ENCODE measurements at places on chromosomes 6 and 20.

DNA sequence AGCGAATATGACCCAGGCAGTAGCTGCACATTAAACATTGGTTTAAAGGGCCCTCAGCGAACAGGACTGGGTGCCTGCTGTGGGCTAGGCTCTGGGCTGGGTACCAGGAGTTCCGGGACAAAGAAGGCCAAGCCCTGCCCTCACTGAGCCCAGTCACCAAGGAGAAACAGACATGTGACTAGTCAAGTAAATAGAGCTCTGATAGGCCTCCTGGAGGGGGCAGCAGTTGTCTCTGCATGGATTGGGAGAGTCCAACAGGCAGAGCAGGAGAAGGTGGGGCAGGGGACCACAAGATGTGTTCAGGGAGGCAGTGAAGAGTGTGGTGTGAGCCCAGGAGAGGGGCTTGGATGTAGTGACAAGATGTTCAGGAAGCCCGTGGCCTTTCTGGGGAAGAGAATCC, 3.1 kb downstream of the HM13 start:
- DNase-seq = no peak

- no peak for DNase-seq
These were observed 84.5 kb downstream of the KIF13A start for GRCh38 chr6:17902974-17903373.

DNA sequence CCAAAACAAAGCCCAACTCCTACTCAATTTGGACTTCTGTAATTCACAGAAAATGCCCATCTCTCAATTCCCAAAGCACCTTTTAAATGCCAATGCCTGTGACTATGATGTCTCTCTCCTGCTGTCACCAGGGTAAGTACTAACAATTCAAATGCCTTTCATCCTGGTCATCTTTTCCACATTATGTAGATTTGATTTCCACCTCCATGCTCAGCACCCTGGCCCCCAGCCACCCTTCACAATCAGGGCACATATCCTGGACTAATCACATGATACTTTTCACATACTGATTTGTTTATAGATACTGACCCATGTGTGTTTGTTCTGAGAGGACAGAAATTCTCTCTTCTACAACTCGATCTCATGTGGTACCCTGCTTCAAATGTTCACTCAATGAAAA, 236.3 kb downstream of the PTPRK start:
- DNase-seq = no peak

DNA sequence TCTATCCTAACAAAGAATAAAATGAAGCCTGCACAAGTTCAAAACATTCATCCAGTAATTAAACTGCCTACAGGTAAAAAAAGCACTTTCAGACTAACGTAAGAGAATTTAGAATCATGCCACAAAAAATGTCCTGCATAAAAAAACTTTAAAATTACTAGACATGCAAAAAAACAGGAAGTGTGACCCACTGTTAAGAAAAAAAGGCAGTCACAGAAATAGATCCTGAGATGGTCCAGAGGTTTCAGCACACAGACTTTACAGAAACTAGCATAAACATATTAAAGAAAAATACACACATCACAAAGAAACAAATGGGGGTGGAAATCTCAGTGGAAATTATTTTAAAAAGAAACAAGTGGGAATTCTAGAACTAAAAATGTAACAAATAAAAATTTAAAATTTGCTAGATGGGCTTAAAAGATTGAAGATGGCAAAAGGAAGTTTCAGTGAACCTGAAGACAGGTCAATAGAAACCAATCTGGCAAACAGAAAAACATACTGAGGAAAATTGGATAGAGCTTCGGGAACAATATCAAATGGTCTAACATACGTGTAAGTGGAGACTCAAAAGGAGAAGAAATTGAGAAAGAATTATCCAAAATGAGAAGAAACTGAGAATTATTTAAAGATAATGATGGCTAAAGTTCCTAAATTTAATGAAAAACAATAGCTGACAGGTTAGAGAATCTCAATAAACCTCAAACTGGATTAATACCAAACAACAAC, 3.4 kb upstream of the ZNF133 start:
- no peak for DNase-seq

- DNase-seq = no peak
These were observed 42.4 kb downstream of the SSR1 start for GRCh38 chr6:7270320-7271204.

GRCh38 chr20:12659942-12660341, 348.8 kb upstream of the SPTLC3 start:
- no peak for DNase-seq

- peak; percentile 82 for DNase-seq
These were observed at the start of gene RAD21L1 for GRCh38 chr20:1225783-1226654. Gene RAD21L1 (plus strand): TSS chr20:1226044. CDS start chr20:1228454, 2,410 bp downstream.

DNA sequence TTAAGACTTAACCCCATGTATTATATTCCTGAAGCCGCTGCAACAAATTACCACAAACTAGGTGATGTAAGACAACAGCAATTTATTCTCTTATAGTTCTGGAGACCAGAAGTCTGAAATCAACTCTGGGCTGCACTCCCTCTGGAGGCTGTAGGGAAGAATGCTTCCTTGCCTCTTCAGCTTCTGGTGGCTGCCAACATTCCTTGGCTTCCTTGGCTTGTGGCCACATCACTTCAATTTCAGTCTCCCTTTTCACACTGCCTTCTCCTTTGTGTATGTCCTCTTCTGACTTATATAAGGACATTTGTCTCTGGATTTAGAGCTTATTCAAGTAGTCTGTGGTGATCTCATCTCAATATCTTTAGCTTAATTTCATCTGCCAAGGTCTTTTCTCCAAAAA, 141.6 kb downstream of the DHX35 start:
- DNase-seq = no peak

- no peak for DNase-seq
These were observed 30.9 kb upstream of the XRN2 start for GRCh38 chr20:21272279-21272678.

DNA sequence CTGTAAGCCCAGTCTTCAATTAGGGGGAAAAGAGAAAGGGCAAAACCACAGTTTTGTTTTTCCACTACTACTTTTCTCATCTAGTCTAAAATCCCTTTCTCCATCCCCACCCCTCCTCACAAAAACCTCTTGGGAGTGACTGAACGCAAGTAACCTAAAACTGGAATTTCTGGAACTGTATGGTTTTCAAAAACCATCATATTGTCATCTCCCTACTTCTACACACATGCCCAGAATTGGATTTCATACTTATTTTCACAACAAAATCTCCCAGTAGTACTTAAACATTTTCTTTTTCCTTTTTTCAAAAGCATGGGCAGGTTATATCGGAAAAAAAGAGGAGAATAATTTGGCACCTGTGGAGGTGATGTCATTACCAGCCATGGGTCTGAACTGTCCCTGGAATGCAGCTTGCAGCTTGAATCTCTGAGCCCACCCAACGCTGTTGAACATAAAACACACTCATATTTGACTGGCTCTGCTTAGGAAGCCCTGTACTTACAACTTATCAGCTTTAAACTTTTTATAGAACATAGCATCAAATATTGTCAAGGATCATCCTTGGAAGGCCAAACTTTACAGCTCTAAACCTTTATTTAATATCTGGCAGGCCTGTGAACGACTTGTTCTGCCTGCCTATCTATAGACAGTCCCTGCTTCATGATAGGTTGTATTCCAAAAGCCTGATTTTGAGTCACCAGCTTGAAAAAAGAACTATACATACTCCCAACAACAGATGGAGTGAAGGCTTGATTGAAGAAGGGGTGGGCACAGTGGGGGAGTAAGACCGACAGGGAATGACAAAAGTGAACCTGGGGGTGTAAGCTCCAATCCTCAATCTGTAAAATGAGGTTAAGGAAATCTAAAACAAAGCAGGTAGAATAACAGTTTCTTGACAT, 59.3 kb downstream of the EPB41L2 start:
- DNase-seq = no peak

- no peak for DNase-seq
These were observed 51.6 kb downstream of the ZNF334 start for GRCh38 chr20:46461808-46462207.

Measured in stimulated activated CD4-positive, alpha-beta T cell treated with anti-CD3 and anti-CD28 coated beads, Interleukin-4, amount 100 ng/mL, for 1 hour (primary cell).